ENCODE measurements at places on chromosomes 11 and 22. TPM values are rescaled to one million over a fixed set of nuclear protein-coding genes. Genes with fewer than 3 reads are reported as not detected.

The DAGLA gene
- 0.52 TPM for total RNA-seq

GRCh38 chr11:70364745-70365543, 33.4 kb upstream of the CTTN start:
- H3K4me1 ChIP-seq: peaks cover 17% of the 10 kb centered on the region

DNA sequence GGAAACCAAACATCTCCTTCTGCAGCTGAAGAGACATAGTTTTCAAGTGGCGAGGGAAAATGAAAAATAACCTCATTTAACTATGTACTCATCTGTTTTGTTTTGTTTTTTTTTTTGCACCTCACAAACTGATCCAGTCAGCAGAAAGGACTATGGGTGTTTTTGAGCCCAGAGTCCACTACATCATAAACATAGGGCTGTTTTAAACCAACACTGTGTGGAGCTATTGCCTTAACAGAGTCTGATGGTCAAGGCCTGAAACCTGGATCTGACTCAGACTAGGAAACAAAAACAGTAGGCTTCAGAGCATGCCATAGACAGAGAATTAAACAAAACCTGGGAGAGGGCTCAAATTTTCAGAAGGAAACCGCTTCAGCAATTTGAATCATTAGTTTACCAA, 99.3 kb upstream of the FSHB start:
- no peak for DNase-seq
- no peaks in the 10 kb centered on the region for H3K36me3 ChIP-seq
- no peaks in the 10 kb centered on the region for H3K4me1 ChIP-seq
- H3K27ac ChIP-seq: no peak overlapping the region
- no peaks in the 10 kb centered on the region for H3K27me3 ChIP-seq

- no peaks in the 10 kb centered on the region for H3K36me3 ChIP-seq
- no peak overlapping the region for H3K4me3 ChIP-seq
- no peak for DNase-seq
- peaks cover 4% of the 10 kb centered on the region for H3K27me3 ChIP-seq
- peaks cover 27% of the 10 kb centered on the region for H3K4me1 ChIP-seq
Measured at GRCh38 chr22:43381693-43382092, 30.1 kb upstream of the MPPED1 start.

GRCh38 chr11:101960231-101960630, 43.9 kb upstream of the ANGPTL5 start:
- no peaks in the 10 kb centered on the region for H3K4me1 ChIP-seq
- no peak overlapping the region for H3K27ac ChIP-seq
- no peaks in the 10 kb centered on the region for H3K27me3 ChIP-seq
- H3K36me3 ChIP-seq: no peaks in the 10 kb centered on the region
- no peak overlapping the region for H3K4me3 ChIP-seq

GRCh38 chr11:968822-969221, 43.2 kb downstream of the AP2A2 start:
- no peak for DNase-seq
- no peak overlapping the region for H3K27ac ChIP-seq
- H3K4me3 ChIP-seq: no peak overlapping the region
- peaks cover 41% of the 10 kb centered on the region for H3K36me3 ChIP-seq

DNA sequence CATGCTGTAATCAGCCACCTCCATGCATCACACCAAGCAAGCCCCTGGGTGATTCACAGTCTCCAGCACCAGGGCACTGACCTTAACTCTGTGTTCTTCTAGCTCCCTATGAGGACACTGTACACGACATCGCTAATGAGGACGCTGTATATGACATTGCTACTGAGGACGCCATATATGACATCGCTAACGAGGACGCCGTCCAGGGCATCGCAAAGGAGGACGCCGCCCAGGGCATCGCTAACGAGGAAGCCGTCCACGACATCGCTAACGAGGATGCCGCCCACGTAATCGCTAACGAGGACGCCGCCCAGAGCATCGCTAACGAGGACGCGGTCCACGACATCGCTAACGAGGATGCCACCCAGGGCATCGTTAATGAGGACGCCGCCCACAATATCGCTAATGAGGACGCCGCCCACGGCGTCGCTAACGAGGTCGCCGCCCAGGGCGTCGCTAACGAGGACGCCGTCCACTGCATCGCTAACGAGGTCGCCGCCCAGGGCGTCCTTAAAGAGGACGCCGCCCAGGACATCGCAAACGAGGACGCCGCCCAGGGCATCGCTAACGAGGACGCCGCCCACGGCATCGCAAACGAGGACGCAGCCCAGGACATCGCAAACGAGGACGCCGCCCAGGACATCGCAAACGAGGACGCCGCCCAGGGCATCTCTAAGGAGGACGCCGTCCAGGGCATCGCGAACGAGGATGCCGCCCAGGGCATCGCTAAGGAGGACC, 34.5 kb upstream of the DGCR6L start:
- no peak overlapping the region for H3K27ac ChIP-seq
- no peak overlapping the region for H3K4me3 ChIP-seq
- no peaks in the 10 kb centered on the region for H3K27me3 ChIP-seq
- no peaks in the 10 kb centered on the region for H3K36me3 ChIP-seq
- no peaks in the 10 kb centered on the region for H3K4me1 ChIP-seq

DNA sequence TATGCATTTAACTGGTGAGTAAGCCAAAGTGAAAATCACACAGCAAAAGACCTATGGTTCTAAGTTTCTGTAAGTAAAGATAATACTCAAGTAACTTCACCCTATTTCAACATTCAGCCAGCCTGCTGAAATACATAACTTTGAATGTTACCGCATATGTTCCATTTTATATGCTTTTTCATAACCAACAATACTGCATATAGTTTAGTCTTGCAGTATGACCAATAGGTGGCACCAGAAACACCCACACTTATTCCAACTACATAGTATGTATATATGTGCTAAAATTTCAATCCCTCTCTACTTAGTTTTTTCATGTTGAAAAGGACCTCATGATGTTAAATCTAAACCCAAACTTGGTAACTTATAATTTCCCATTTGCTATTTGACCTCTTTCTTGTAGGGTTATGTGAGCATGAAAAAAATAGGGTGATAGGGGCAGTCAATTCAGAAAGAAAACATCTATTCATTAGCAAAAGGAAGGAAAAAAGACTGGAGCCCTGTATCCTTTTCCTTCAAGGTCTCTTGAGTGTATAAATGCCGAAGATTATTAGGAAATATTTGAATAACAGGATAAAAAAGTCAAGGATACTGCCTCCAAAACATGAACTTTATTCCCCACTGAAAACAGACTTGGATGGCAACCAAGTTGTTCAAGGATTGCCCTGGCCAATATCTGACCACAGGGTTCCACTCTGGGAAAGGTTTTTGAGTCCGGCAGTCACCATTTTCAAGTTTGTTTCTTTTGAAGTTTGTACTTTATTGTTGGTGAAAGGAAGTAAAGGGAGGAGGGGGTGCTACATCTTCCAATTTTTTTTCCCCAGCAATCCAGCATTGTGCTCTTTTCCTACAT, 23.8 kb upstream of the FZD4 start:
- peaks cover 3% of the 10 kb centered on the region for H3K27me3 ChIP-seq
- no peaks in the 10 kb centered on the region for H3K4me1 ChIP-seq
- no peak overlapping the region for H3K27ac ChIP-seq
- H3K4me3 ChIP-seq: no peak overlapping the region

DNA sequence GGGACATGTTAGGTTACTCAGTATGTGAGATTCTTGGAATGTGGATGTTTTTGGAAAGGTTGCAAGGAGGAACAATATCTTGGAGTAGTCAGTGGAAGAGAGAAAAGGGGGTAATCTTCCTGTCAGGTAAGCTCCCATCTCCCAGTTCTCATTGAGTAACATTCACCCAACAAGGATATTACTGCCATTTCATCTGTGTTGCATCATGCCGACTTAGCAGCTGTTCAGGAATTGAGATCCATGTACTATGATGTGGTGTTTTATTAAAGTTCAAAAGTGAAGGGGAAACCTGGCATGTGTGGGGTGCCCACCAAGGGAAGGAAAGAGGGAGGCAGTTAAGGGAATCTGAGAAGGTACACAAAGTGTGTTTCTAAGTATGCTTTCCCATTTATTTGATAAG, 58.4 kb upstream of the RASSF10 start:
- H3K27ac ChIP-seq: no peak overlapping the region
- no peak for DNase-seq
- no peaks in the 10 kb centered on the region for H3K36me3 ChIP-seq
- no peaks in the 10 kb centered on the region for H3K4me1 ChIP-seq
- peaks cover 8% of the 10 kb centered on the region for H3K27me3 ChIP-seq
- H3K4me3 ChIP-seq: no peak overlapping the region

- DNase-seq: no peak
- H3K36me3 ChIP-seq: no peaks in the 10 kb centered on the region
- no peaks in the 10 kb centered on the region for H3K27me3 ChIP-seq
- no peak overlapping the region for H3K27ac ChIP-seq
- no peak overlapping the region for H3K4me3 ChIP-seq
Measured at GRCh38 chr22:27655582-27656185, 145.9 kb downstream of the MN1 start.

- no peak for DNase-seq
- H3K27ac ChIP-seq: no peak overlapping the region
- no peak overlapping the region for H3K4me3 ChIP-seq
- H3K4me1 ChIP-seq: no peaks in the 10 kb centered on the region
Measured at GRCh38 chr22:39431821-39432251, 25.0 kb upstream of the MGAT3 start.

DNA sequence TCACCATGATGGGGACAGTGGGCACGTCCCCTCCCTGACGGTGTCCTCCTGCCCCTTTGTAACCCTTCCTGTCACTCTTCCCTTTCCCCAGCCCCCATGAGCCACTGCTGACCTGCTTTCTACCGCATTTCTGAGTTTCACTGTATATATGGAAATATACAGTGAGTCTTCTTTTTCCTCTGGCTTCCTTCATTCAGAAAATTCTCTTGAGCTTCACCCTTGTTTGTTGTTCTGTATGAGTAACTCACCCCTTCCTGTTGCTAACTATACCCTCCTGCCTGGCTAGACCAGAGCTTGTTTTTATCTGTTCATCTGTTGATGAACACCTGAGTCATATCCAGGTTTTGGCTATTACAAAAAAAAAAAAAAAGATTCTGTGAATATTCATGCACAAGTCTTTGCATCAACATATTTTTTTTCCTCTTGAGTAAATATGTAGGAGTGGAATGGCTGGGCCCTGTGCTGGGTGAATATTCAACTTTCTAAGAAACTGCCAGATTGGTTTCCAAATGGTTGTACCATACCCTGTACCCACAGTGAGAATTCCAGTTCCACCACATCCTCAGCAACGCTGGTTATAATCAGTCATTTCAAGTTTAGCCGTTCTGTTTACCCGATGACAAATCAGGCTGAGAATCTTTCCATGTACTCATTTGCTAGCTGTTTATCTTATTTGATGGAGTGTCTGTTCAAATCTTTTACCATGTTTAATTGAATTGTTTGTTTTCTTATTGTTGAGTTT, 62.0 kb downstream of the IGF2 start:
- peaks cover 7% of the 10 kb centered on the region for H3K27me3 ChIP-seq
- H3K36me3 ChIP-seq: no peaks in the 10 kb centered on the region
- DNase-seq: no peak

DNA sequence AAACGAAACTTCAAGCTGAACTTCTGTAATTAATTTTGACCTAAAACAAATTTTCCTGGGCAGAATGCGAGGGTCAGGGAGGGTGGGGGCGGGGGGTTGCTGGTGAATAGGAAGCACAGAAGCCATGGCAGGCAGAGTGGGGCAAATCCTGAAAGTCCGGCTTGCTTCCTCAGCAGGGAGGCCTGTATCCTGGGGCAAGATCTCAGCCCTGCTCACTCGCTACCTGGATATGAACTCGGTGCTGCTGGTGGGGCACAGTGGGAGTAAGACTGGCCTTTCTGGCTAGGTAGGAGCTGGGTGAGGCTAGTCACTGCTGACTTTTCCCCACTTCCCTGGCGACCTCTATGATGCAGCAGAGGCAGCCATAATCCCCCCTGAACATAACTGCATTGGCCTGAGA, 168.9 kb upstream of the CHORDC1 start:
- no peak overlapping the region for H3K4me3 ChIP-seq
- H3K27ac ChIP-seq: no peak overlapping the region
- DNase-seq: no peak
- H3K36me3 ChIP-seq: no peaks in the 10 kb centered on the region
- H3K4me1 ChIP-seq: no peaks in the 10 kb centered on the region
- H3K27me3 ChIP-seq: no peaks in the 10 kb centered on the region

DNA sequence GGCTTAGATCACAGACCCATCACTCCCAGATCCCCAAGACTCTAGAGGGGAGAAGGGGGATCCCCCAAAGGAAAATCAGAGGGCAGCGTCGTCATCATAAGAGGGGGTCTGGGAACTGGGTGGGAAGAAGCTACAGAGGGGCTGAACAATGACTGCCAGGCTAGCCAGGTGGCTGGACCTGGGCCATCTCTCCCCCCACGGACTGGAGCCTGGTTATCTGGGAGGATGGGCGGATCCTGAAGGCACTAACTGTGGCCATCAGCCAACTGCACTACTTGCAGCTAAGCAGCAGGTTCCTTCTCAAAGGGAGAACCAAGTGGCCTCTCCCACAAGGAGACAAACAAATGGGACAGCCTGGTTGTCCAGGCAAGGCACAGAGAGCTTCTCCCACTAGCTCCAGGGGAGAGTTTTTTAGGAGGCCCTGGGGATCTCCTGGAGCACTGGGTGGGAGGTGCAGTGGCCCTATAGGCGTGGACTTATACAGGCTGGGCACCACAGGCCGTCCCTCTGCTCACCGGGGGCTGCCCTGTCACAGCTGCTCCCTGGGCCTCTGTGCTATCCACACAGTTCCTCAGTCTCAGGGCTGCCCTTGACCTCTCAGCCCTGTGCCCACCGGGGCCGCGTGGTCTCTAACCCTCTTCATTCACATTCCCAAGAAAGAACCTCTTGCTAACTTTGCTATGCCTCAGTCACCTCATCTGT, 15.4 kb downstream of the P2RY6 start:
- no peak for DNase-seq
- no peaks in the 10 kb centered on the region for H3K36me3 ChIP-seq
- no peak overlapping the region for H3K4me3 ChIP-seq
- H3K27ac ChIP-seq: no peak overlapping the region

The FZD4 gene
- not detected for total RNA-seq

- peaks cover 17% of the 10 kb centered on the region for H3K4me1 ChIP-seq
- H3K36me3 ChIP-seq: no peaks in the 10 kb centered on the region
- peak overlapping the region; percentile 7 for H3K4me3 ChIP-seq
- H3K27ac ChIP-seq: no peak overlapping the region
Measured at GRCh38 chr11:126477535-126478305, 122.2 kb downstream of the ST3GAL4 start.

DNA sequence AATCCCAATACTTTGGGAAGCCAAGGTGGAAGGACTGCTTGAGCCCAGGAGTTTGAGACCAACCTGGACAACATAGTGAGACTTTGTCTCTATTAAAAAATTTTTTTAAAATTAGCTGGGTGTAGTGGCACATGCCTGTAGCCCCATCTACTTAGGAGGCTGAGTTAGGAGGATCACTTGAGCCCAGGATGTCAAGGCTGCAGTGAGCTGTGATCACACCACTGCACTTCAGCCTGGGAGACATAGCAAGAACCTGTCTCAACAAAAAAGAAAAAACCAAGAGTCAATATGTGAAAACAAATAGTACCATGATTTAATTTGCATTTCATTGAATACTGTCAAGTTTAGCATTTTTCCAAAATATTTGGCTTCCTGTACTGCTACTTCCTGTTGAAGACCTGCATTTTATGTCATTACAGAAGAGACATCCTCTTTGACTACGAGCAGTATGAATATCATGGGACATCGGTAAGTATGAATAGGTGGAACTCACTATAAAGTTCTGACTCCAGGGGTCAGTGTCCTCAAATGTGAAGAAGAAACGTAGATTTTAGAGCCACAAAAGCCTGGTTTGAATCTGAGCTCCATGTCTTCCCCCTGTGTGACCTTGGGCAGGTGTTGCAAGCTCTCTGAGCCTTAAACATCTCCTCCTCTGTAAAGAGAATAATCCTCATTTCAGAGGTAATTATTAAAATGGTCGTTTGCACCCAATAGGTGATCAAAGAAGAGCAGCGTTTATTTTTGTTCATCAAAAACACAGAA, 16.0 kb downstream of the CDC45 start:
- no peaks in the 10 kb centered on the region for H3K4me1 ChIP-seq
- H3K27ac ChIP-seq: no peak overlapping the region
- H3K36me3 ChIP-seq: no peaks in the 10 kb centered on the region
- H3K27me3 ChIP-seq: no peaks in the 10 kb centered on the region
- H3K4me3 ChIP-seq: no peak overlapping the region

The TMPRSS13 gene
- 0.99 TPM for total RNA-seq
